NCI-H446 treated with DMSO at 0.1 percent for 48 hours (cell line): ENCODE measurements at places on chromosomes 1 and 21.

DNA sequence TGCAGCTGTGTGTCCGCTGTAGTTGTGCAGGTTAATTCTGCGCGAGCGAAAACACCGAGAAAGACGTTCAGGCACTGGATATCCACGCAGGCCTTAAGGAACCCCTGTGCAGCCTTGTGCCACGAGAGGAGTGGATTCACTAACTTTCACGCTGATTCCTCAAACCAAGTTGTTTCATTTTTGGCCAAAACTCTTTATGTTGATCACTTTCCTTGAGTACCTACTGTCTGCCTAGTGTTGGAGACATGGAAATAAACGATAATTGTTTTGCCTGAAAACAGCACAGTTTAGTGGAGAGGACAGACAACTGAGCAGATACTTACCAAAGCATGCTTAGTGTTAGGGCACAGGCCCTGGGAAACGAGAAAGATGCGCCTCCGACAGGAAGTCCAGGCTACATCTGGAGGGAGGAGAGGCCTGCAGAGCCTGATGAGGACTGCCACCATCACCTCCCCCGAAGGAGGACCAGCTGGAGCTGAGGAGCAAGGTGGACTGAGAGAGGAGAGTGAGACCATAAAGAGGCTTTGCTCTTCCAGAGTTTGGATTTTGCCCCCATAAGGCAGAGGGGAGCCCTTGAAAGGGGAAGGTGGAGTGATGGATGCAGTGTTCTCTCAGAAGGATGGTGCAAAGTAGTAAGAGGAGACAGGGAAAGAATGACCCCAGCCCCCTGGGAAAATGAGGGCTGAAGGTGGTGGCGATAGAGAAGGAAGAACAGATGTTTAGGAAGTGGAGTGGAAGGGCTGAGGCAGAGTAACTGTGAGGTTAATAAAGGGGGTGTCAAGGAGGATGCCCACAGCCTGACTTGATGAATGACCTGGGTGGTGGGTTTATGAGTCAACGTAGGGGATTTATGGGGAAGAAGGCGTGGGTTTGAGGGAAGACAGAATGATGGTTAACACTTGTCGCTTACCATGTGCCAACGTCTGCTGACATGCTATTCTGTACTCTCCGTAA, 956 bp upstream of the SCAF4 start:
- DNase-seq: no peak

DNA sequence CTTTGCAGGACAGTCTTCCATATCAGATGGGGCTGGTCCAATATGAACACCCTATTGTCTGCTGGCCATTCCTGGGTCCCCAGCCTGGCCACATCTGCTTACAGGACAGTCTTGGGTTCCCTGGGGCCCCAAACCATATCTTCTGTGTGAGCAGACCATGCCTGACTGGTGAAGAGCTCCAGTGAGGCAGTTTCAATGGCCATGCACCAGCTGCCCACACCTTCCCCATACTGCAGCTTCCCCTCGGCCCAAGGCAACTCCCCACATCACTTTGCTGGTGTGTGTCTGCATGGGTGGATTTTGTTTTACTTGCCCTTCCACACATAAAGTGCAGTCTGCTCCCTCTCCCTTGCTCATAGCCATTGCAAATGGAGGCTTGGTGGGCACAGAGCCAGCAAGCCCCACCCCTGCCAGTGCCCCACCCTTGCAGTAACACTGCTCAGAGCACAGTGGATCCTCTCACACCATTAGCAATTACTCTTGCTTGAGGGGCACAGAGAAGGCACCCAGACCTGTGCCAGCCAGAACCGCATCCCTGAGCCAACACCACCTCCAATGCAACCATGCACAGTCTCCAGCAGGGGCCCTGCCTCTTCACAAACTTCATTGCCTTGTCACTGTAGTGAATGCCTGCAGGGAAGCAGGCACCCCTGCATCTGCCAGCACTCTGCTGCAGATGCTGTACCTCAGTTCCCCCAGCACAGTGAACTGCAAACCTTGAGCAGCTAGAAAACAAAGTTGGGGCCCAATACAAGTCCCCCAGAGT, 474.5 kb upstream of the BEND5 start:
- DNase-seq: no peak

DNA sequence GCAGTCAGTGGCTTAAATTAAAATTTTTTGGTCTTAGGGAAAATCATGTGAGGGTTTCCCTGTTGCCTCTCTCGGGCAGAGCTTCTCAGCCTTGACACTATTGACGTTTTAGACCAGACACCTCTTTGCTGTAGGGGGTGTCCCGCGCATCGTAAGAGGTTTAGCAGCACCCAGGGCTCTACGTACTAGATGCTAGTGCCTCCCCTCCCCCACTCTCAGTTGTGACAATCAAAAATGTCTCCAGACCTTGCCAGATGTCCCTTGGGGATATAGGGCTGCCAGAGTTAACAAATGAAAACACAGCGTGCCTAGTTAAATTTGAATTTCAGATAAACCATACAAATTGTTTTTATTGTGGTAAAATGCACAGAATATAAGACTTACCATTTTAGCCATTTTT, 293.3 kb downstream of the DISC1 start:
- DNase-seq: no peak

DNA sequence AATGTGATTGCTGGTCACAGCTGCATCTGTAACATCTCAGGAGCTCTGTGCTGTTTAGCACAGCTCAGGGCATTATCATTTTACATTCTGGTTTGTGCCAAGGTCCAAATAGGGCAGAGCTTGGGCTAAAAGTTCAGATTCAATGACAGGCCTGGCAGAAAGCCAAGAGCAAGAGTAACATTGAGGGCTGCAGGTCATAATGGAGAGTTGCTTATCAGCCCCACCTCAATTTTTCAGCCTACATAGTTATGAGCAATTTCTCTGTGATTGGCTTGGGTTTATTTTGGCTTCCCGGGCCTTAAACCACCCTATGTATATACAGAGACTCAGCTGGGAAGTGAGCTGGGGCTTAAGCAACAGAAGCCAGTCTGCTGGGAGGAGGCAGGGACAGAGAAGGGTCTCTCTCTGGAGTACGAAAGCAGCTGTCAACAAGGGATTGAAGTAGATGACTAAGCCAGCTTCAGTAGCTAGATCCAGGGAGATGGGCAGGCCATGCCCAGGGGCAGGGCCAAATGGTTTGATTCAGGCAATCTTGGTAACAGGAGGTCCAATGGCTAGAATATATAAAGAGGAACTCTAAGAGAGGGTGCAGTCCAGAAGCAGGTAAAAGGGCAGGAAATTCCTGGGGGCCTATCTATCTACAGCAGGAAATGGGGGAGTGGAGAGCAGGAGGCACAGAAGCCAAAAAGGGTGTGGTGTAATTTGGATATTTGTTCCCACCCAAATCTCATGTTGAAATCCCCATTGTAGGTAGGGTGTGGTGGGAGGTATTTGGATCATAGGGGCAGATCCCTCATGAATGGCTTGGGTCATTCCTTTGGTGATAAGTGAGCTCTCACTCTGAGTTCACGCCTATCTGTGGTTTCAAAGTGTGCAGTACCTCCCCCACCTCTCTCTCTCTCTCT, 49.0 kb downstream of the BRINP2 start:
- DNase-seq: no peak

- peak; percentile 93 for DNase-seq
These were observed 73.3 kb downstream of the MRPL37 start for GRCh38 chr1:54273092-54273794.

DNA sequence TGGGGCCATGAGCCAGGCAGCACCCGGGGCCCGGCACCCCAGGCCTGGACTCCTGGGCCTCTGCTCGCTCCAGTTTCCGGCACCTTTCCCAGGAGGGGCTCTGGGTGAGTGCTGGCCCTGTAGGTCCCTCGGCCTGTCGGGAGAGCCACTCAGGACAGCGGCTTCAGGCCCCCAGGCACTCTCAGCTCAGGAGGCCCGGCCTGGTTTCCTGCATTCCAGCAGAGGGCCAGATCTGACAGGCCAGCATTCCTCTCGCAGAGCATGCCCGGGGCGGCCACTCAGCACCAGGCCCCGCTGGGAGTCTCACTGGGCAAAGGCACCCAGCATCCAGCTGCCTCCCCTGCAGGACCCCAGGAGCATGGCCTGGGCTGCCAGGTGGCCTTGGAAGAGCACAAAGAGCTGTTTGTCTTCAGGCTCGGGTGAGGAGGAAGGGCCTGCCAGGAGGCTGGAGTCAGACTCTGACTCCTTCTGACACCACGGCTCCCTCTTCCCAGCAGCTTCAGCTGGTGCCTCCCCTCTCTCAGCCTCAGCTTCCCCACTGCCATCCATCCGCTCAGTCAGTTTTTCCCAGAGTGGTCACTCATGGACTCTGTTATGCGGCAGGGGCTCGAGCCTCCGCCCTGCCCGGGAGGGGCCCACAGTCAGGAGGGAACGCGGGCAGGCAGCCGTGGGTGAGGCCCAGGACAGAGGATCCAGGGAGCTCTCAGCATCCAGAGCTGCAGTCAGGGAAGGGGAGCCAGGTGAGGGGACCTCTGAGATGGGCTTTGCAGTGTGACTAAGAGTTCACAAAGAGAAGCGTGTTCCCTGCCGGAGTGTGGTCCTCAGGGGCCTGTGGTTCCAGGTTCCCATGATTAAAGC, 51.7 kb downstream of the WNT9A start:
- DNase-seq: no peak

- DNase-seq: no peak
These were observed 108.4 kb upstream of the DAB1 start for GRCh38 chr1:57532299-57532698.

GRCh38 chr1:170273291-170274130, 127.8 kb downstream of the NTMT2 start:
- peak; percentile 34 for DNase-seq

GRCh38 chr1:246012341-246012740, 494.7 kb downstream of the SMYD3 start:
- no peak for DNase-seq

DNA sequence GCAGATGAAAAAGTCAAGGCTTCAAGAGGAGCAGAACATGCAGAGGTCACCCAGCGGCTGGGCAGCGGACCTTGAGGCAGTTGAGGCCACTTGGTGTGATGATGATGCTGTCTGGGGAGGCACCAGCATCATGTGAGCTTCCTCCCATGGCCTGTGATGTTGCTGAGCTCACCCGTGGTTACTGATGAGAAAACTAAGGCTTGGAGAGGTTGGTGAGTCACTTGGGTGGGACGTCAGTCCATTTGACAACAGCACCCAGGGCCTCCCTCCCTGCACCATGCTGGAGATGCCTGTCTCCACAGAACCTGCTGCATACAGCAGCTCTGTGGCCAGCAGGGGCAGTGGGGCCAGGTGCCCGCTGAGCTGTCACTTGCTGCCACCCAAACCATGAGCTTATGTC, 146.8 kb downstream of the NPHP4 start:
- DNase-seq: no peak

- no peak for DNase-seq
These were observed 22.2 kb downstream of the MKNK1 start for GRCh38 chr1:46581681-46582455.

DNA sequence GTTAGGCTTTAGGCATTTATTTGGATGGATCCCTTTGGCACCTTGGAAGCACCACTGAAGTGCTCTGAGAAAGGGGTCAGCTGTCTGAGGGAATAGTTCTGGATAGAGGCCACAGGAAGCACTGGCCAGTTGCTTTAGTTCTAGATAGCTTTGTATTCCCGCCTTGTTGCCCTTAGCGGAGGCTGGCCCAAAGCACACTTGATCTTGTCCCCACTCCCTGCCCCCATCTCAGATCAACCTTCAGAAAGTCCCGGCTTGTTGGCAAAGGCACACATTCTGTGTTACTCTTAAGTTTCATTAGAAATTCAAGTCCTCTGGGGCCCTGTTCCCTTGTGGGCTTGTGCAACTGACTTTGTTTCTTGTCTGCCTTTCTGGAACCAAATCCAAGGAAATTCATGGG, 15.2 kb upstream of the NBL1 start:
- no peak for DNase-seq

GRCh38 chr21:19022978-19023377, 619.4 kb upstream of the TMPRSS15 start:
- DNase-seq: no peak

GRCh38 chr1:201511941-201512539, 5.1 kb upstream of the CSRP1 start:
- no peak for DNase-seq

- DNase-seq: no peak
These were observed 114.3 kb downstream of the SLC35F3 start for GRCh38 chr1:234018816-234019215.

- no peak for DNase-seq
These were observed 48.5 kb downstream of the AJAP1 start for GRCh38 chr1:4702932-4703331.
